RCC 7860 (cell line): ENCODE measurements at places on chromosomes 6 and 20.

DNA sequence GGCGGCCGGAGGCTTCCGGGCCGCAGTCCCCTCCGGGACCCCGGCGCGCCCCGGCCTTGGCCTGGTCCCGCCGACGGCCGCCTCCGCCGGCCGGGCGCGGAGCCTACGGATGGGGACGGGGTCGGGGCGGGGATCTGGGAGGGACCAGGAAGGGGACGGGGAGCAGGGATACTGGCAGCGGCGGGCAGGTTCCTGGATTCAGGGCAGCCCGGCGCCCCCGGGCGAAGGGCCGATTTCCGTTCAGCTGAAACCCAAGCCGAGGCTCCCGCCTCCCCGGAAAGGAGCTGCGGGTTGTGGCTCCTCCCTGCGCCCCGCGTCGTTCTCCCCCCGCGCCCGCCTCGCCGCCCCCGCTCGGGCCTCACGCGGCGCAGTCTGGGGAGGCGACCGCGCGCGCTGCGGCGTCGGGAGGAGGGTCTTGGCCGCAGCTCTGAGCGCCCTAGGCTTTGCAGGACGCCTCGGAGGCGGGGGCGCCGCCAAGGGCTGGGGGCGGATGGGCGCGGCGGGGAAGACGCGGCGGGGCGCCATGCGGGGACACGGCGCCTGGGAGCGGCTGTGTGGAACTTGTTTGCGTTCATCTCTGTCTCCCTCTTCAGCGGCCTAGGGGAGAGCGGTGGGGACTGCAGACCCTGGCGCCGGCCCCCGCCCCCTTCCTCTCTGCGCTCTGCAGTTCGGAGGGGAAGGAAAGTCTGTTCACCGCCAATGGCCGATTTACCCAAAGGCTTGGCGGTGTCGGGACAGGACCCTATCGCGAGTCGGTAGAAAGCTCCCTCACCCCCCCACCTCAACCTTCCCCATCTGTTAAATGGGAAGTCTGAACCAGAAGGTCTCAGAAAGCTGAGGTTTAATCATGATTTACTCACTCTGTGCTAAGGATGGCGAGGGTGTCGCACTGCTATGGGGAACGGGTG lies 22.7 kb upstream of the TMEM181 start:
- no peak for DNase-seq

- no peak for DNase-seq
Measured at GRCh38 chr6:38651121-38651784, 11.5 kb upstream of the BTBD9 start.

GRCh38 chr6:44444853-44445252 lies 57.3 kb downstream of the CDC5L start:
- no peak for DNase-seq

DNA sequence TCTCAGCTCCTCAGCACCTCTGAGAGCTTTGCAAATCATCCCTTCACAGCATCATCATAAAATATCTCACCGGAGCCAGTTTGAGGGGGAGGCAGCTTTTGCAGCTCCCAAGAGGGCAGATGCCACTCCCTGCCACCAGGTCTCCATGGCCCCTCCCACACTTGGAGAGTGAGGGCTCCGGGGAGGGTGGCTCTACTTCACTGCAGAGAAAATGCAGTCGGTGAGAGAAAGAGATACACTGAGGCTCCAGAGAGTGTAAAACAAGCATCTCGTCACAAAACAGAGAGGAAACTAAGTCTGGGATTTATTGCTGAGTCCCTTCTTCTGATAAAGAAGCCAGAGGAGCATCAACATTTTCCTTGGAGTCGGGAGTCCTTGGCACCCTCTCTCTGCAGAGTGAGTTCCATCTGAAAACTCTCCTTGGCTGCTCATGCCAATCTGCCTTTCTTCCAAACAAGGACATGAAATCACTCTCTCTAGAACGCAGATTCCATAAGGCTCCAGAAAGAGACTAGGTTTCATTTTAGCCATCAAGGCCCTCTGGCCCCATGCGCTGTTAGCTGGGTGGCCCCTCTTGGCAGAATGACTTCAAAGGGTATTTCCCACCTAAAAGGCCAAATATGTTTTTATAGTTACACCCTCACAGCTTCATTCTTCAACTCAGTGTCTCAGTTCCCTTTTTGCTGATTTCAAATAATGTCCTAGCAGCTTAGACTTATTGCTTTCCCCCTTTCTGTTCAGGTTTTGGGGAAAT lies 70.6 kb upstream of the F13A1 start:
- DNase-seq: no peak

- DNase-seq: no peak
Measured at GRCh38 chr6:13384966-13385365, 56.6 kb upstream of the TBC1D7 start.

- no peak for DNase-seq
Measured at GRCh38 chr6:159540152-159540551, 152.9 kb downstream of the SOD2 start.

DNA sequence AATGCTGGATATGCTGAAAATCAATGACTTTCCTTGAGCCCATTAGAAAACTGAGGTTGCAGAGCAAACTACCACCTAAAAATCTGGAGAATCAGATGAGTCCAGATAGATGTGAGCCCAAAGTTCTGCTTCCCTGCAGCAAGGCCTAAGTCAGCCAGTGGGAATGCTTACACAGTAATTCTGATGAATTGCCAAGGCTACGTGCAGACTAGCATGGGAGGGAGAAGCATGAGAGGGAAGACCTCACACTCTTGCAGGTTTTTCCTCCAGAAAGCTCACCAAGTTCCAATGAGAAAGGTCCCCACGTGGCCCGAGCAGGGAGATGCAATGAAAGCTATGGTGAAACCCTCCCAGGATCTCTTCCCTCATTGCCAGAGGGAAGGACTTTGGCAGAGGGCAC lies 104.8 kb upstream of the SIRPA start:
- DNase-seq: no peak

- DNase-seq: no peak
Measured at GRCh38 chr6:133989525-133989924, 36.5 kb downstream of the TBPL1 start.

DNA sequence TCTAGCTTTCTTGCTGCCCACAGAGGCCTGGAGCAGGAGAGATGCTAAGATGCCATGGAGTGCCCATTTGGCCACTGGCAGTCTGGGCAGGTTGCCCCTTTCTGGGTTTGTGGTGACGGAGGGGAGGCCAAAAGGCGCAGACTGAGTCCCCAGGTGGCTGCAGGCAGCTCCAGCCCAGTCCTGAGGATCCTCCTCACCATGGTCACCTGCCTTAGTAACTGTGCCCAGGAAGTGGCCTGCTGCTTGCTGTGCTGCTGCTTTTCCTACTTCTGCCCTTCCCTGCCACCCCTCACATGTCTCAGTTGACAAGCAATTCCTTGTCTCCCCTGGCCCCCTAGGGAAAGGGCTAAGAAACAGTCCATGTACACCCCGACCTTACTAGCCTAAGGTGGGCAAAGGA lies 35.3 kb upstream of the KIFC1 start:
- no peak for DNase-seq

DNA sequence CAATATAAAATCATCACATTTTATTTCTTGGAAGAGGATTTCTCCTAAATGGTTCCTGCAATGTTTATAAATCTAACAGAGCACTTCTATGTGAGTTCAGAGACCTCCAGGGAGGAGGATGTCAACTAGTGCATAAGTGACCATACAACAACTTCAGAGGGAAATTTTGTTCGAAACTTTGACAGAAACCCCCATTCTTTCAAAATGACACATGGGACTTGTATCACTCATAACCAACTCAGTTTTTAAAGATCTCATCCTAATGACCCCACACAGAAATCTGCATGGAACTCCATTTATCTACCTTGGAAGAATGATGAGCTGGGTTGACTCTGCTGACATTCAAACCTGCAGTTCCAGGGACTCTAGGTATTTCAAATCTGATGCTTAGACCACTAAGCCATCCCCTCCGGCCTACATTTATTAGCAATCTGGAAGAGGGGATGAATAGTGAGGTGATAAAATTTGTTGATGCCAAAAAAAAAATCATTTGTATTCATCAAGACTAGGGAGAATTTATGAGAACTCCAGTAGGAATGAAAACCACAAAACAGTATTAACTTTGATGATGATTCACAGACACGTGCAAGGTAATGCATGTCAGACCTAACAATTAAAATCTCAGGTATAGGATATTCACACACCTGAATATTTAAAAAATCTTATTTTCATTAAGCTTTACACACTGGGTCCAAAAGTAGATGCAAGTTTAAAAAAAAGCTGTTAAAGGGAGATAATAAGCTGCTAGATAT lies 153.0 kb downstream of the REV3L start:
- no peak for DNase-seq

DNA sequence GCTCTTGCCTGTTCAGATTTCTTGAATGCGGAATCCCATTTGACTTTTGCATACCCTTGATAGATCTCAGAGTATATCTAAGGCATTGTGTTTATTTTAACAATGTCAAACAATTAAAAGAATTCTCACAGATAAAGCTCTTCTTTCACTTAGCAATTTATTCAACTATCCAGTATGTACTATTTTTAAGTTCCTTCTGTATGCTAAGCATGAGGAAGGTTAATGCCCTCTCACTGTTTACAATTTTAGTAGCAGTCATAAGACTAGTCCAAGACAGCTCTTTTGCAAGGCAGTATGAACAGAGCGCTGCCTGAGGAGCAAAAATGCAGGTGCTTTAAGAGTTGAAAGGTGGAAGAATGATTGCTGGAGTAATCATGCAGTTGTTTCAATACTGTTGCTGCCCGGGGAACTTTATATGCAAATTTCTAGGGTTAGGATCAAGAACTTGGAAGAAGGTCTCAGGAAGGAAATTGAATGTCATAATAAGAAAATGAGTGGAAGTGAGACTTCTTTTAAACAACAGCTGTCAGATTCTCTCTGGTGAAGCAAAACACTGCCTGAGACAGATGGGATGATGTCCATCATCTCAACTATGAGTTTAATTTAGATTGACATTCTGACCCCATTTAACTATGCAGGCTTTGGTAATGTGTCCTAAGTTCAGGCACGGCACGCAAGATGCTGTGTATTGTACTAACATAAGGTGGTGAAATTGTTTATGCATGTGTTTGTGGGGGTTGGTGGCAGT lies 1303.5 kb upstream of the CITED2 start:
- no peak for DNase-seq

DNA sequence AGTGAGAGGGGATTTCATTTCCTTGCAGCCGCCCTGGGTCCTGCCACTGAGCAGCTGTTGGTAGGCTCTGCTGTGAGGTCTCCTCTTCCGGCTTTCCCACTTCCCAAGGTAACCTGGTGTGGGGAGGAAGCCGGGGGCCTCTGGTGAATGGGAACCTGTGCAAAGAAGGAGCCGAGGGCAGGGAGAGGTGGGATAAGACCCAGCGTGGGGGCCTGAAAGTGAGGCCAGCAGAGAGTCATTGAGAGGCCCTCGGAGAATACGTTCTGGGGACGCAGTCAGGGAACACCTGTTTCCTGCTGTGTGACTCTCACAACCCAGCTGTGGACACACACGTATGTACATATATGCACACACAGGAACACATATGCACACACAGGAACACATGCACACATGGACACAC lies 100.7 kb downstream of the CDH26 start:
- DNase-seq: no peak

DNA sequence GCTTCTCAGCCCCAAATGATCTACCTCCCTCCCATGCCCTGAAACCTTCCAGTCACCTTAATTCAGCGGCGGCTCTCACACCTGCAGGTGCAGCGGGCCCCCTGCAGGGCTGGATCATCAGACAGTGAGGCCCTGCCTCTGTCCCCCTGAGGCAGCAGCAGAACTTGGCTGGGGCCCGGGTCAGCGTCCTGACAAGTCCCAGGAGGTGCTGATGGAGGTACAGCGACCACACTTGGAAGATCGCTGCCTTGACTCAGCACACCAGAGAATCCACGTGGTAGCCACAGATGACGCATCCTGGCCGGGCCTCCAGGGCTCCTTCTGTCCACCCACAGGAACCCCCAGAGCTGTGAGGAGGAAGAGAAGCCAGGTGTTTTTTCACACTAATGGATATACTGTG lies 116.4 kb upstream of the THBS2 start:
- DNase-seq: no peak

DNA sequence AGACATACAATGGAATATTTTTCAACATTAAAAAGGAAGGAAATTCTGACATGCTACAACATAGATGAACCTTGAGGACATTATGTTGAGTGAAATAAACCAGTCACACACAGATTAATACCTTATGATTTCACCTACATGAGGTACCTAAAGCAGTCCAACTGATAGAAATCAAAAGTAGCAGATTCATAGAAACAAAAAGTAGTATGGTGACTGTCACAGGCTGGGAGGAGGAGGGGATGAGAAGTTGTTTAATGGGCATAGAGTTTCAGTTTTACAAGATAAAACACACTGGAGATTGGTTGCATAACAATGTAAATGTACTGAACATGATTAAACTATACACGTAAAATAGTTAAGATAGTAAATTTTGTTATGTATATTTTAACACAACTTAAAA lies 48.5 kb upstream of the OLIG3 start:
- DNase-seq: no peak

DNA sequence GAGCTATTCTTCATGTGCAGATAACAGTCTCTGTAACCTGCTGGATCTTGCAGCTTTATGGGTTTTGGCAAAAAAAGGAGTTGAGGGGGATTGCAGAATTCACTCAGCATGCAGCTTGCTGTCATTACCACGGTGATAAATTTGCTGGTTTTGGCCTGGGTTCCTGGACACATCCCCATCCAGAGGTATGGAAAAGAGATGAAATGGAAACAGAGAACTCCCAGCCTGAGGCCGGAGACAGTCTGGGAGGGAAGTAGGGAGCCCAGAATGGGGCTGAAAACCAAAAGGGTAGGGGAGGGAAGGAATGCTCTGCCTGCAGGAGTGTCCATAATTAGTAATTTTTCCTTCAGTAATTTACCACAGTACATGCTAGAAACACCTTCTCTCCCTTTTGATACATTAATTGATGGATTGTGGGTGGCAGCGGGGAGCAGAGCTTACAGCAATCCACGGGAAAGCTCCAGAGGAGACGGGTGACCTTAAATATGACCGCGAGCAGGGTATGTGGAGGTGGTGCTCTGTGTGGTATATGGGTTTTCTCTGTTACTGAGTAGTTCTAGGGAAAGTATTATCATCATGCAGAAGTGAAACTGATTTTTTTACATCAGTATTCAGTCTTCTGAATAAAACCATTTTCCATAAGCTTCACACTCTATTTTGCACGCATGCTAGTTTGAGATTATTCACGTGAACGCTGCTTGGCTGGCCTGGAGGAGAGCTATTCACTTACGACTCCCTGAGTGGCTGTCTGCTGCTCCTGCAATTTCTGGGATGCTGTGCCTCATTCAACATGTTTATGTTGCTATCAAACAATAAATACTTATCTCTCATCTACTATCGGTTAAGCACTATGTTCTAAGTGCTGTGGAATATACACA lies 66.3 kb upstream of the KCNK16 start:
- DNase-seq: no peak

- no peak for DNase-seq
Measured at GRCh38 chr6:36913082-36913481, 27.3 kb downstream of the C6orf89 start.

DNA sequence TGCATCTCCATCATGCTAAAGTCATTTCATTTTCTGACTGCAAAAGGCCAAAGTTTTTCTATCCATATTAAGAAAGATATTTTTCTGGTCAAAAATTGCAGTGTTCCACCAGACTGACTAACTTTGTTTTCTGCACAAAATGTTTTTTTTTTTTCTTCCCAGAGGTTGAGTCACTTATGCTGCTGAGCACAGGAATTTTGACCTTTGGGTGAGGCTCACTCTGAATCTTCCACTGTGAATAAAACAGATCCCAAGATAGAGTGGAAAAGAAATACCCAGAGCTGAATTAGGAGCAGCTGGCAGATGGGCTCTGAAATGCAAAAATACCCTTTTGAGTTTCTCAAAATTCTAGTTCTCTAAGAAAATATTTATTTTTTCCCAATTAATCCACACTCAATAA lies 996.8 kb downstream of the KIF16B start:
- no peak for DNase-seq
